AG08395 (cell line): ENCODE measurements at places on chromosomes 12 and 14.

DNA sequence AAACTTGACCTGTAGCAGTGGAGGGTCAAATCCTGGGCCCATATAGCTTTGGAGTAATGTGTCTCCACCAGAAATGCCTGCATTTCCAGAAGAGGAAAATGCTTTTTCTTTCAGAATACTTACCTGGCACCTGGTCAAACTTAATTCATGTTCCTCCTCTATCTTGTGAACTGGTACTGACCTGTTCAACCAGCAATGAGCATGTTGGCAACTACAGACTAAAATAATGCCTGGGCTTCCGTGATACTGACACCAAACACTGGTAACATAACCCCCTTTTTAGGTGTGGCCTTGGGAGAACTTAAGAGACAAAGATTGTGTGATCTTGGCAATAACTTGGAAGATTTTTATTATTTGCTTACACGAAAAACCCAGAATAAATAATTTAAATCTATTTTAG lies 23.8 kb upstream of the MGST1 start:
- no peak for DNase-seq

DNA sequence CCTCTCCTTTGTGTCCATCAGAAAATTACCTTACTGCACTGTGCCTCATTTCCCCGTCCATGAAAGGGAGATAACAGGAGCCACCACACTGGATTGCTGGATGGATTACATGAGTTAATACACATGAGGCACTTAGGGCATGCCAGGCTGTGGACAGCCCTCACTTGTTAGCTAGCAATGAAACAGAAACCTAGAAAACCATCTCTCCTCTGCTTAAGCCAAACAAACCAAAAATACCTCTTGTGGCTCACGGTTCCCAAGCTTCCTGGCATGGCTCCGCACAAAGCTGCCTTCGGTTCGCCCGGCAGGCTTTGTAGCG lies 660 bp upstream of the HCFC2 start:
- DNase-seq, result no peak

- no peak for DNase-seq
These were observed 48.3 kb upstream of the CCDC63 start for GRCh38 chr12:110798461-110798860.

GRCh38 chr14:97780804-97781203 lies 983.6 kb downstream of the VRK1 start:
- DNase-seq, result no peak

DNA sequence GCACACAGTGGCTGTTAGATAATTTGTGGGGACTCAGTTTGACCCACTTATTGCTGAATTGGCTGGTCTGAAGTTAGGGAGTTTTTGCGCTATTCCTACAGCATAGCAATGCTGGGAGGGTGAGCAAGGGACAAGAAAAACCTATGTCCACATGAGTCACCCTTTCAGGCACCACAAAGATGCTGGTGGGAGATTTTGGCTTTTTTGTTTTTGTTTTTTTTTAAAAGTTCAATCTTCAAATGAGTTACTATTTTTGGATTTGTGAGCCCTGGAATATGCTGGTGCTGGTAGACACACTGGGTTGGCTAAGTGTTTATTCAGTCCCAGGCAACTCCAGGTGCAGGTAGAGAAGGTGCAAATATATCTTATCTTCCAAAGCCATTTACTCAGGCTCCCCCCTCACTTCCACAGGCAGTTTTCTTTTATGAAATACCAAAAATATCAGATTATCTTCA lies 143.4 kb downstream of the BTG1 start:
- DNase-seq, result no peak

DNA sequence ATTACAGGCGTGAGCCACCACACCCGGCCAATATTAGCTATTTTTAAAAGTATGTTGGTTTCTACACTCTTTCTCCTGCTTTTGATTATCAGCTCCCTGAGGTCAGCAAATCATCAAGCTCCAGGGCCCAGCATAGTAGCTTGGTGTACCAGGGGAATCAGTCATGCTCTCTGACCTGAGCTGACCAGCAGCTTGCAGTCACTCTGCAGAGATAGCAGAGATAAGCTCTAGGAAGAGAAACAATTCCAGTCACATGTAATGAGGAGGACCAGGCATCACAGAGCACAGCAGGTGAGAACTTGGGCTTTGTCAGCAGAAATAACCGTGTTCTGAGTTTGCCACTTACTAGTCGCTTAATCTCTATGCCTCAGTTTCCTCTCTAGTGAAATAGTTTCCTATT lies 8.5 kb downstream of the PLEKHD1 start:
- DNase-seq, result no peak

DNA sequence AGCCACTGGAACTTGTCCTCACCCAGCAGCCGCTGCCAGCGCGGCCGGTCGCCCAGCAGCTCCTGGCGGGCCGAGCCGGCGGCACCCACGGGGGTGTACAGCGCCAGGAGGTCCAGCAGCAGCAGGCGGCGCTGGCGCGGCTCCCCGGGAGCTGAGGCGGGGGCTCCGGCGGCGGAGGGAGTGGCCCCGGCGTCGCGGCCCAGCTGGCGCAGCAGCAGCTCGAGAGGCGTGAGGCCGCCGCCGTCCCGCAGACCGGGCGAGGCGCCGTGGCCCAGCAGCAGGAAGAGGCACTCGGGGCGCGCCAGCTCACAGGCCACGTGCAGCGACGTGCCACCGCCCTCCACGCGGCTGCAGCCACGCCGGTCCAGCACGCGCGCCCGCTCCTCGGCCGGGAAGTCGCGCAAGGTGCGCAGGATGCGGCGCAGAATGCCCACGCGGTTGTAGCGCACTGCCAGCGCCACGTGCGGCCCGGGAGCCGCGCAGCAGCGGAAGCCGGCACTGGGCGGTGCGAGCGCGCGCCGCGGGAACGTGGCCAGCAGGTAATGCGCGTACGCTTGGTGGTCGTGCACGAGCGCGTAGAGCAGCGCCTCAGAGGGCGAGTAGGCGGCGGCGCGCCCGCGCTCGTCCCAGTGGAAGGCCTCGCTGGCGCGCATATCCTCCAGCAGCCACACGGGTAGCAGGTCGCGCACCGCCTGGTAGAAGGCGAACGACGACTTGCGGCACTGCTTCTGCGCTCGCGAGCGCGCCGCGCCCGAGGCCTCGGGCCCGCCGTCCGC lies 2.3 kb downstream of the ANKRD9 start:
- DNase-seq, result no peak

GRCh38 chr14:100168506-100168905 lies 9.1 kb upstream of the DEGS2 start:
- DNase-seq, result no peak

- DNase-seq, result no peak
These were observed 158.6 kb upstream of the CCND2 start for GRCh38 chr12:4114986-4115385.

- DNase-seq, result peak; percentile 24
These were observed 18.6 kb downstream of the LGMN start for GRCh38 chr14:92729634-92730358.

GRCh38 chr14:78282437-78282836 lies 112.3 kb downstream of the NRXN3 start:
- DNase-seq, result no peak

DNA sequence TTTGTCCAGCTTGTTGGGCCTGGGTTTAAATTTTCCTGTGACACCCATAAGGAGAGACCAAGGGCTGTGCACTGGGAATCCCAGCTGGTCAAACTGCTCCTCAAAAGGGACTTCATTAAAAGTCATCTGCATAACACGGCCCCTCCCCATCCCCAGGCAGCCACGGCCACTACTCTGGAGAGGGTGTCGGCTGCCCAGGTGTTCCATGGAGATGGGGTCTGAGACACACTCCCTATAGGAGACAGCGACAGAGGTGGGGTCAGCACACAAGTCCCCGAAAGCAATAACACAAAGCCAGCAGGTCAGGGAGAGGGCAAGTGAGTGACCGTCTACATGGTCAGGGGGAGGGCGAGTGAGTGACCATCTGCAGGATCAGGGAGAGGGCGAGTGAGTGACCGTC lies 75.6 kb upstream of the BCL11B start:
- DNase-seq, result no peak

DNA sequence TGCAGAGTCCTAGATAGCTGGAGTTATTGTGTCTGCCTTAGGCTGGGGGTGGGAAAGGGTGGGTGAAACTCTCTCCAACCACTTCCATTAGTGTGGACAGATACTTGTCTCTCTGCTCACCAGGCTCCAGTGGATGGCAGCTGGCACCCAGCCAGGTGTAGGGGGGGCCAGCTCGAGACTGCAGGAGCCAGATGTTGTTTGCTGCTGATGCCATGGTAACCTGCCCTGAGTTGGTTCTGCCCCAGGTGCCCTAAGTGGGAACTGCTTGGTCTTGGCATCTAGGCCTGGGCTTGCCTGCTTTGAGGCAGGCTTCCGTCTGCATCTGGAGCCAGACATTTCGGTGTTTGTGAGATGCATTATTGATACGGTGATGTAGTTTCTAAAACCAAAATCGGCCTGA lies 82.2 kb downstream of the ADCK1 start:
- DNase-seq, result peak; percentile 29

- DNase-seq, result no peak
These were observed 127.4 kb downstream of the HMGA2 start for GRCh38 chr12:65951697-65952096.

DNA sequence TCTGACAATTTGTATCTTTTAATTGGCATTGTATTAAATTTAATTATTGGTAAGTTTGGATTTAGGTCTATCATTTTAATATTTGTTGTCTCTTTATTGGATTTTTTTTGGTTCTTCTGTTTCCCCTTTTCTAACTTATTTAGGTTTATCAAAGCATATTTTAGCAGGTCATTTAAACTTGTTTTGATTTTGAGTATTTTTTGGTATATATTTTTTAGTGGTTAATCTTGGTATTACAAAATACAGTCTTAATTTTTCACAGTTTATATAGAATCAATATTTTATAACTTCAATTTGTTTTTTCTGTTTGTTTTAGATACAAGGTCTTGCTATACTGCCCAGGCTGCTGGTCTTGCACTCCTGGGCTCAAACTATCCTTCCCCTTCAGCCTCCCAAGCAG lies 15.5 kb upstream of the ADGRD1 start:
- DNase-seq, result no peak

DNA sequence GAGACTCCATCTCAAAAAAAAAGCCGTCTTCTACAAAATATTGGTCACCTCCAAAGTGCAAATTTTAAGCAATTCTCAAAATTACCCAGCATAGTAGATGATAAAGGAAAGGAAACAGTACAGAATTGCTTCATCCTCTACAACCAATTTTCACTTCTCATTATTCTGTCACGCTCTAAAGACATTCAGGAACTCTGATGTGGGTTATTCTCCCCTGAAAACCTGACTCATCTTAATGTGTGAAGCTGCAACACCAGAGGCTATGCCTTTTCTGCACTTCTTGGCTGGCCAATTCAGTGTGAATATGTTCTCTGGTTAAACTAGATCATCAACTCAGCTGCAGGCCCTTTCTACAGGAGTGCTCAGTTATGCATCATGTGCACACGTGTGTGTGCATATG lies 11.0 kb downstream of the PTGER2 start:
- DNase-seq, result no peak

GRCh38 chr12:64625243-64626077 lies 15.2 kb downstream of the RASSF3 start:
- DNase-seq, result peak; percentile 52

- DNase-seq, result no peak
These were observed 107.2 kb downstream of the DUSP6 start for GRCh38 chr12:89245090-89245489.

GRCh38 chr12:79828924-79829323 lies 106.0 kb downstream of the PPP1R12A start:
- no peak for DNase-seq

DNA sequence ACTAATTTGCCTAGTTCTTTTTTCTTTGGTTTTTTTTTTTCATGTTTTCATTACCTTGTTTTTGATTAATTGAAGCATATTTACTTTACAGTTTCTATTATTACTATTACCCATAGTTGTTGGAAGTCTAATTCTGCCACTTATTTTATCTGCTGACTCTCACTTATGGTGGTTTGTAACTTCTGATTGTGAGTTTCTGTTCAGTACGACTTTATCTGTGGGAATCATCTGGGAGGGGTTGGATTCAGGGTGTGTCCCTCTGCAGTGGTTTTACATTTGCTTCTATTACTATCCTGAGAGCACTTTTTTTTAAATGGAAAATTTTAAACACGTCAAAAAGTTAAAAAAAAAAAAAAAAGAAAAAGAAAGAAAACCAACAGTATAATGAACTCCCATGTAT lies 26.4 kb upstream of the SOS2 start:
- no peak for DNase-seq

DNA sequence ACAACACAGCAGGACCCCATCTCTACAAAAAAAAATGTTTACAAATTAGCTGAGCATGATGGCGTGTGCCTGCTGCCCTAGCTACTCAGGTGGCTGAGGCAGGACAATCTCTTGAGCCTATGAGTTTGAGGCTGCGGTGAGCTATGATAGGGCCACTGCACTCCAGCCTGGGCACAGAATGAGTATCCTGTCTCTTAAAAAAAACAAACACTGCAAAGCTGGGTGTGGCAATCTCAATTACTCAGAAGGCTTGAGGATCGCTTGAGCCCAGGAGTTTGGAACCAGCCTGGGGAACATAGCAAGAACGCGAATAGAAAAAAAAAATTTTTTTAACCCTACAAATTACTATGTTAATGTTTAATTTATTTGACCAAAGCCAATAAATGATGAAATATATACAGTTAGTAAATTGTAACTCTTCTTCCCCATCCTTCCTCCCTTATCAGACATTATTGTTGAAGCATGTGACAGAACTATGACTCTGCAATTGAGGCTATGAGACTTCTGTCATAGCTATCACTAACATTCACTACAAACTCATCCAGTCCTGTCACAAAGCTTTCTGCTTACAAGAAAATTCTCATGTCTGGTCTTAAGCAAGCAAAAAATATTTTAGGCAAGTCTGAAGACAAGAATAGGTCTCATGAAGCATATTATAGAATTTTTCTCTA lies 9.8 kb downstream of the BTBD7 start:
- no peak for DNase-seq

DNA sequence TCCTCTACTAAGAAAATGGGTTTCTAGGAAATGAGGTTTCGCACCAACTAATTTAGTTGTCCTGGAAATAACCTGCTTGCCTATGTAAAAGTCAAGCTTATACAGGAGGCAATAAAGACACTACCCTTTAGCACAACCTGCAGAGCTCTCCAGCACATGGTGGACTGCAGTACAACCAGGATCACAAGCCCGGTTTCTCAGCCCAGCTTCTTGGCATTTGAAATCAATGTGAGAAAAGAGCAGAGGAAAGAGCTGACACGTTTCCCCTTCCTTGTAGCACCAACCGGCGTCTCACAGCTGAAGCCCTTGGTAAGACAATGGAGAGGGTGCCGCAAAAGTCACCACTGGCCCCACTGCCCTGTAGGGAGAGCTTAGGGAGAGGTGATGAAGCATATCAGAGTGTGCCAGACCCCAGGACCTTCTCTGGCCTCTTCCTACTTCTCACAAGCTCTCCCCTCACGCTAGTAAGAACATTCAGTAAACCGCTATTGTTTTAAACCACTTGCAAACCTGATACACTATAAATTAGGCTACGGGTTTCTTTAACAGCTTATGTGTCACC lies 8.6 kb downstream of the SPTLC2 start:
- no peak for DNase-seq

- no peak for DNase-seq
These were observed 55.1 kb upstream of the BCL11B start for GRCh38 chr14:99327050-99327449.

DNA sequence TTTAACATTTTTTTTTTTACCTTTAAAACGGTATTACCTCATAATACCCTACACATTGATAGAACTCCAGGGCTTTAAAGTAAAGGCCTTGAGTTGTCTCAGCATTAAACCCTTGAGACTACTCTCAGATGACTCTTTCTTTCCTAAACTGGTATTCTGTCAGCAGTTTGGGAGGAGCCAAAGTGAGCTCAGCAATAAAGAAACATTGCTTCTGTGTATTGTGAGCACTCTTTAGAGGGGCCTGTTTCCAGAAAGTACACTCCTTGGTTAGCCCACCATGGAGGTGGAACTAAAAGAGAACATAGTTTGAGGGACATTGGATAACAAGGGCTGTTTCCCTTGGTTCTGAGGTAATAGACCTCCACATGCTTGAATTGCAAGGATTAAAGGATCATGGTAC lies 20.4 kb downstream of the MAP3K12 start:
- DNase-seq, result no peak
